Mammary microvascular endothelial cell (primary cell): ENCODE measurements at places on chromosomes 16 and 17. TPM values are rescaled to one million over a fixed set of nuclear protein-coding genes. Genes with fewer than 3 reads are reported as not detected.

The GPRC5B gene
- 74.1 and 80.0 TPM in 2 replicates for total RNA-seq

The KRTAP17-1 gene
- total RNA-seq: not detected in 2 replicates

The GINS2 gene
- total RNA-seq: 20.5 and 23.2 TPM in 2 replicates

The TBC1D3K gene
- total RNA-seq: not detected in 2 replicates

The SRCIN1 gene
- total RNA-seq: 0.80 TPM in 1 of 2 replicates, not detected in the other

The MEFV gene
- not detected in 2 replicates for total RNA-seq

The SNX20 gene
- total RNA-seq: 0.07 TPM in 1 of 2 replicates, not detected in the other

The MYADML2 gene
- not detected in 2 replicates for total RNA-seq

The NAGLU gene
- total RNA-seq: 44.9 and 56.5 TPM in 2 replicates

The KLHL10 gene
- not detected in 2 replicates for total RNA-seq

The ABCA5 gene
- 8.5 and 13.7 TPM in 2 replicates for total RNA-seq

The CES3 gene
- not detected in 2 replicates for total RNA-seq
